Transverse colon (tissue), 4 donors: ENCODE measurements at places on chromosomes 13 and 19. TPM values are rescaled to one million over a fixed set of nuclear protein-coding genes. Genes with fewer than 3 reads are reported as not detected.

DNA sequence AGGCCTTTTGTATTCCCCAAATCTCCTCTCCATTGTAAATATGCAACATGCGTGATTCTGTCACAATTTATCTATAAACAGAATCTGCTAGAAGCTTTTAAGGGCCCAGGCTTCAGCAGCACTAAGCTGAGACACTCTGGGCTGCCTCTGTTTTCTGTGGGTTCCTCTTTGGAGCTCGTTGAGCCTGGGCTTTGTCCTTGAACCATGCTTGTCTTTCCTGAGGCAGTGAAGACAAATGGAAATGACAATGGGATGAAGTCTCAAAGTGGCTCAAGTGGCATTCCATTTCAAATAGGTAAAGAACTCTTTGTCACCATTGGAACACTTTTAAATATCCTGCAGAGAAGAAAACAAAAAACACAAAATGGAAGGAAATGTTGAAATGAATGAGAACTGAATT is 40.3 kb downstream of the RASL11A start:
- no peaks in the 10 kb centered on the region for H3K4me1 ChIP-seq
- no peak overlapping the region for H3K4me3 ChIP-seq
- no peaks in the 10 kb centered on the region for H3K36me3 ChIP-seq
- H3K27me3 ChIP-seq, result peaks cover 2% of the 10 kb centered on the region
- DNase-seq, result no peak

DNA sequence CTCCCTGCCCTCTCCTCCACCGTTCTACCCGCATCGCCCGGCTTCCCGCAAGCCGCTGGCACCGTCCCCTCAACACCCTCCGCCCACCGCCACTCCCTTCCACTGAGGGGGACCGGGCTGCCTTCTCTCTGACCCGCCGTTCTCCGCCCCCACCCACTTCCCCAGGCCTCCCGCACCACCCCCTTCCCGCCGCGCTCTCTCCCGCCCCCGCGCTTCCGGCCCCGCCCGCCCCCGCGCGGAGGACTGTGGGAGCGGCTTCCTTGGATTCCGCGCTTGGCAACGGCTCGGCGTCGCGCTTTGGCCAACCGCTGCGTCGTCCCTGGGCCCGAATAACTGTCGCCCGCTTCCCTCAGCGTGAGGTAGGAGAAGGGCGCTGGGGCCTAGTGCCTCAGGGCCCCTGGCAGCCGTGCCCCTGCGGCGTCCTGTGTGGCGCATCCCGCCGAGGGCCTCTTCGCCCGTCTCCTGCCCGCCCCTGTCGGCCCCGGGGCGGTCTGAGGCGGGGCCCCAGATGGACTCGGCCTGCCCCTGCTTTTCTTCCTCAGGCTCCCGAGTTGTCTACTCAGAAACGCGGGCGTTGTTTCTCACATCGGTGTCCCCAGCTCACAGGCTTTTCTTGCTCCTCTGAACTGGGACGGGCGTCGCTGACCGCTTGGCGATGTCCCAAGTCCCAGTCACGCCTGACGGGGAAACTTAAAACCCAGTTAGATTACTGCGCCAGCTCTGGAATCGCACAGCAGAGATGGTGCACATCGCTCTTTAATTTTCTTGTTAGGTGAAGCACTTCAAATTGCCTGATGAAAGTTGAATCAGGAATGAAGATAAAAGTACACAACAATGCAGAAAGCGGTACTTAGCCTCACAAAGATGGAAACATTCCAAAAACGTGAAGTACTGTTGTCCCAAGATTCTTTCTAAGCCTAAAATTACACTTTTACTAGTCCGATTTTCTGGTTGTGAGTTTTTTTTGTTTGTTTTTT is at the start of gene IFT88:
IFT88 (plus strand) TSS at position 260 of the 977 bp plus-strand sequence. CDS start 7,229 bp downstream, outside the sequence.
- H3K27ac ChIP-seq, result peak within 1 kb of the TSS; percentile 97
- no peaks in the 10 kb centered on the region for H3K4me1 ChIP-seq
- peak; percentile 92 for DNase-seq
- H3K27me3 ChIP-seq, result no peaks in the 10 kb centered on the region

GRCh38 chr13:98957731-98958442 is 20.0 kb downstream of the DOCK9 start:
- no peaks in the 10 kb centered on the region for H3K27me3 ChIP-seq
- H3K36me3 ChIP-seq, result no peaks in the 10 kb centered on the region
- H3K27ac ChIP-seq, result no peak overlapping the region

GRCh38 chr13:51895906-51896888 is 34.4 kb downstream of the CCDC70 start:
- H3K4me3 ChIP-seq, result no peak overlapping the region
- H3K4me1 ChIP-seq, result no peaks in the 10 kb centered on the region
- no peaks in the 10 kb centered on the region for H3K36me3 ChIP-seq
- H3K27me3 ChIP-seq, result no peaks in the 10 kb centered on the region
- peak; percentile 57 for DNase-seq

DNA sequence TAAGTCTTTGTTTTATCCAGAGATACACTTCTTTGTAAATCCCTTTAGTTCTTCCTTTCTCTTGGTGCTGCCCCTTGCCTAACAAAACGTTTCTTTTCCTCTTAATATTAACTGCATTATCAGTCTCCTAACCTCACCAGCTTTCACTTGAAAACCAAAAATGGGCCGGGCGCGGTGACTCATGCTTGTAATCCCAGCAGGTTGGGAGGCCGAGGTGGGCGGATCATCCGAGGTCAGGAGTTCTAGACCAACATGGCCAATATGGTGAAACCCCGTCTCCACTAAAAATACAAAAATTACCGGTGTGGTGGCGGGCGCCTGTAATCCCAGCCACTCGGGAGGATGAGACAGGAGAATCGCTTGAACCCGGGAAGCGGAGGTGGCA is 329.8 kb upstream of the MIR17HG start:
- H3K4me1 ChIP-seq, result no peaks in the 10 kb centered on the region
- no peaks in the 10 kb centered on the region for H3K27me3 ChIP-seq
- H3K4me3 ChIP-seq, result no peak overlapping the region

DNA sequence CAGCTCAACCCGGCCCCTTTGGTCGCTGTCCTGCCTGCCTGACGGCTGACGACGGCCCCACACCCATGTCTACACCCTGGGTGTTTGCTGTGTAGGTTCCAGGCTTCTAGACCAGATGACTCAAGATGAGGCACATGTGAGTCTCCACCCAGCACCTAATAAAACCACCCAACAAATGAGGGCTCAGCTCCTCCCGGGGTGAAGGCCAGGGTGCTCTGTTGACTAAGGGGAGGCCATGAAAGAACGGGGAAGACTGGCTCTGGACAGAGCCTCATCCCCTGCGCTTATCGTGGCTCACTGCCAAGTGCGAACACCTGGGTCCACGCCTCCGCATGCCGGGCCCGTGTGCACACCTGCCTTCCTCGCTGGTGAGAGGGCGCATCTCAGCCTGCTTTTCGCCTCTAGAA is 39.6 kb downstream of the COL4A2 start:
- DNase-seq, result peak; percentile 87
- H3K4me3 ChIP-seq, result no peak overlapping the region

DNA sequence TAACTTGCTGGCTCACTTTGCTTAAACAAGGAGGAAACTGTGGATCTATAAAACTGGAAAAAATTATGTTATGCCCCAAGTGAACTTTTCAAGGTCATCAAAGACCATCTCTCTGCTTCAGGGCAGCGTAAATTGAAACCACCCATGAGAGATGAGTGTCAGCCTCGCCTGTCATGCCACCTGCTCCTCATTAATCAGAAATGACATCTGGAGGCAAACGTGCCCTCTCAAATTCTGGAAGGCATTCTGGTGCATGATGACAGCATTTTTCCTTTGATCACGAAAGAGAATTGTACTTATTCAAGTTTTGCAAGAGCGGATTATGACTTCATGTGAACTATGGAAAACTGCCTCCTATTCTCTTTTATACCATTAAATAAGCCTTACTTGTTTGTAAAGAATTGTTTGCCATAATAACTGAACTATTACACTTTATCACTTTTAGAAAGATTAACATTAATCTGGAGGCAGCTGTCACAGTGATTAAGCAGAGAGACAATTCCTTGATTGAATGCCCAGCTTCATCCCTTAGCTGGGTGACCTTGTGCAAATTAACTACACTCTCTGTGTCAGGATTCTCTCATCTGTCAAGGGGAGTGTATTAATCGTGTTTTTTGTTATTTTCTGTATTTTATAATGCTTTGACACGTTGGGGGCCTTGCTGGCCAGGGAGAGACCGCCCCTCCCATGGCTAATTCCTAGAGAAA is 17.0 kb upstream of the SACS start:
- no peak overlapping the region for H3K4me3 ChIP-seq
- no peak for DNase-seq
- no peaks in the 10 kb centered on the region for H3K27me3 ChIP-seq
- H3K36me3 ChIP-seq, result no peaks in the 10 kb centered on the region
- no peak overlapping the region for H3K27ac ChIP-seq

GRCh38 chr13:82076496-82076895 is 1735.6 kb upstream of the SPRY2 start:
- H3K27ac ChIP-seq, result no peak overlapping the region
- H3K4me1 ChIP-seq, result no peaks in the 10 kb centered on the region
- no peaks in the 10 kb centered on the region for H3K36me3 ChIP-seq

DNA sequence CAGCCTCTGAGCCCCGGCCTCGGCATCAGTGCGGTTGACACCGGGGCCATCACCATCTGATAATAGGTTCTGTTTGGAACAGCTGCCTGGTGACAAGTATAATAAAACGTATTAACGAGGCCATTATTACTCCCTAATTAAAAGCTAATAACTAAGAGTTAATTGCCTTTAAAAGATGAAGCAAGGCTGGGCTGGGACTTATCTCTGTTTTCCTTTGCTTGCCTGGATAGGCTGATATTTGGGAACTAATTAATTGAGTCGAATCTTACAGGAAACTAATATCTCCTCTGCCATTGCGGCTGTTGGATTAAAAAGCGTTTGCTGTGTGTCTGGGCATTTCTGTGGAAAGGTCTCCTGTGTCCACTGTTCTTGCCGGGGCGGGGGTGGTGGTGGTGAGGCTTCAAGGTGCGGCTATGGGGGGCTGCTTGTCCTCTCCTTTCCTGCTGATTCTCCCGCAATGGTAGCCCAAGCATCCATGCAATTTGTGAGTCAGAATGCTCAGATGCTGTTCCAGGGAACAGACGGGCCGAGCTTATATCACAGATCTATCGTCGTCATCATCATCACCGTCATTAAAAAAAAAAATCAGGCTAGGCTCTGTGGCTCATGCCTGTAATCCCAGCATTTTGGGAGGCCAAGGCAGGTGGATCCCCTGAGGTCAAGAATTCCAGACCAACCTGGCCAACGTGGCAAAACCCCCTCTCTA is 162.7 kb downstream of the PTPRS start:
- no peaks in the 10 kb centered on the region for H3K36me3 ChIP-seq
- H3K4me3 ChIP-seq, result no peak overlapping the region
- no peak overlapping the region for H3K27ac ChIP-seq
- DNase-seq, result no peak
- no peaks in the 10 kb centered on the region for H3K4me1 ChIP-seq

DNA sequence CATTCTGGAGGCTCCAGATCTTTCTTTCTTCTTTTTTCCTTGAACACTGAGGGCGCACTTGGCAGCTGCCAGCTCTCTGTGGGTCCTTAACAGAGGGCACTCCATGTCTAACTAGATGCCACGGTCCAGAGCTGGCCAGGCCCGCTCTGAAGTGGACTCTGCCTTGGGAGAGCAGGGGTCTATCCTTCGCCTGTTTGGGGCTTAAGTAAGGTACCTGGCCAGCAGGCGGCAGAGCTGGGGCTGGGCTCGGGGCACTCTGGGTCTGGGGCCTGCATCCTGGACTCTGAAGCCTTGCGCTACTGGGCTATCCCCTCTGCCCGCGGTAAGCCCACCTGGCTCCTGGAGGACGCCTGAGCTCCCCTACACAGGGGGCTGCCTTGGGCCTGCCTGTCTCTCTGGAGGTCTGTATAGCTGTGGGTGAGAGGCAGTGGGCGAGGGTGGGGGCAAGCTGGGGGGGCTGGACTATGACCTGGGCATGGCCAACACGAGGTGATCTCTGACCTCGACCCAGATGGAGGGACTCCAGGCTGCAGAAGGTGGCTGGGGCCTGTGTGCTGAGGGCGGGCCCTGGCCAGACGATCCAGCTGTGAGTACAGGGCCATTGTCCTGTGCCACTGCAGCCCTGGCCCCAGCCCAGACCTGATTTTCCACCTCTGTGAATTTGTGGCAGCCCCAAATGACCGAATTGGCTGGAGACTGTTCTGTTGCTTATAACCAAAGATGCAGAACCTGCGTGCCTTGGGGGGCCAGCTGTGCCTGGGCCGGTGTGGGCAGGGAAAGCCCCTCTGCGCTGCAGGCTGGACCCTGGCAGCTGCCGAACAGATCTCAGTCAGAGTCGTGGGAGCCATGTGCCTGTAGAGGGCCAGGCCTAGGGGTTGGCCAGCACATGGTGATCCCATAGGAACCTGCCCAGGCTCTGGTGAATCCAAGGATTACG is 26.5 kb downstream of the CEBPG start:
- DNase-seq, result peak; percentile 0
- H3K27ac ChIP-seq, result no peak overlapping the region
- peaks cover 25% of the 10 kb centered on the region for H3K4me1 ChIP-seq

DNA sequence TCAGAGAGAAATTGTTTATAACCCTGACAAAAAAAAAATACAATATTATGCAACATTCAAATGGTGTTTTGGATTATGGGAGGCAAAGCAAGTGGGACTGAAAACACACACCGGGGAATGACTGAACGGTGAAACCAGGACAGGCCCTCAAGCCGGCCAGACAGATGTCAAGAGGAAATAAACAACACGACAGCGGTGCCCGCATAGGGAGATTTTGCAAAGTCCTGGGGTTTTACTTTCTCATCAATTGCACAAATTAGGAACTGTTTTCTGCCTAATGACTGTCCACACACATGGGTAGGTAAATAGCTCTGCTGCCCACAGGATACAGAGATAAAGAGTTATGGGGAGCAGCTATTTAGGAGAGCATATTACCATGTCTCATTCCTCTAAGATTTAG is 134.5 kb downstream of the IRS2 start:
- no peaks in the 10 kb centered on the region for H3K27me3 ChIP-seq
- H3K4me1 ChIP-seq, result no peaks in the 10 kb centered on the region
- no peak for DNase-seq

- H3K4me3 ChIP-seq, result peak within 1 kb of the TSS; percentile 10
- H3K36me3 ChIP-seq, result no peaks in the 10 kb centered on the region
- peaks cover 29% of the 10 kb centered on the region for H3K4me1 ChIP-seq
- DNase-seq, result no peak
- H3K27ac ChIP-seq, result no peak within 1 kb of the TSS
Measured at GRCh38 chr19:12834566-12834943, at the start of gene RTBDN. Gene RTBDN, minus strand, starts transcription at chr19:12834579. Its CDS starts 4,600 bp downstream, at chr19:12829979.

- H3K27me3 ChIP-seq, result no peaks in the 10 kb centered on the region
- DNase-seq, result no peak
- H3K4me1 ChIP-seq, result no peaks in the 10 kb centered on the region
- H3K4me3 ChIP-seq, result no peak overlapping the region
- H3K27ac ChIP-seq, result peak overlapping the region; percentile 57
Measured at GRCh38 chr19:17183858-17184321, 31.3 kb upstream of the USE1 start.

ZNF229 gene
- total RNA-seq, result 0.64 TPM

ADPRHL1 gene
- total RNA-seq, result 7.0 TPM

ATP7B gene
- 23.9 TPM for total RNA-seq

CCDC70 gene
- total RNA-seq, result not detected

FREM2 gene
- total RNA-seq, result 0.82 TPM

TMEM238 gene
- 12.0 TPM for total RNA-seq

MAMSTR gene
- not detected for total RNA-seq

IER2 gene
- total RNA-seq, result 503 TPM

CD70 gene
- total RNA-seq, result not detected
